ENCODE measurements at places on chromosomes 5 and 9.

- DNase-seq, result no peak
Measured at GRCh38 chr5:153624451-153624765, 133.9 kb downstream of the GRIA1 start.

DNA sequence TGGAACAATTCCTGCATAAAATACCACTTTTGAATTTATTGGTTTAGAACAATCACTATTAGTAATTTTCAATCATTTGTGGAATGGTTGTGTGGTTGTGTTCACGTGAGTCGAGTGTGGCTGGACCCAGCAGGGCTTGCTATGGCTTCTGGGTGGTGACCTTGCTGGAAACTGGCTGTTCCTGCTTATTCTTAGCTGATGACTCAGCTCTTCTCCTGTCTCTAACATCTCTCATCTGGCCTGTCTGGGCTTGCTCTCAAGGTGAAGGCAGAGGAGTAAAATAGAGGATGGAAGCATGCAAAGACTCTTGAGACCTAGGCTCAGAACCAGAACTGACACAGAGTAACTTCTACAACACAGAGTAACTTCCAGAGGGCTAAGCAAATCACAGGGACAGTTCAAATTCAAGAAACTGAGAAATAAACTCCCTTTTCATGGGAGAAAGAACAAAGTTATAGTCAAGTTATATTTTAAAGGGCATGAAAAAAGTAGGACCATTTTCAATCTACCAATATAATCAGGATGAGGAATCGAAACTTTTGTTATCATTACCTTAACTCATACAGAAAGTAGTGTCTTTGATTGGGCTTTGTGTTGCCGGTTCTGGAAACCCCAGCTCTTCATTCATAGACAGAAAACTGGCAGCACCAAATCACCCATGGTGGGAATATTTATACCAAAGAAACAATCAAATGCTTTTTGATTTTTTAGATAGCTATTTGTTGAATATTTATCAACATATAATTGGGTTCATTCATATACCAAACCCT is 665.1 kb downstream of the CDH18 start:
- no peak for DNase-seq

- DNase-seq, result no peak
Measured at GRCh38 chr9:113219969-113220368, 1.1 kb downstream of the FKBP15 start.

- no peak for DNase-seq
Measured at GRCh38 chr5:147904110-147904509, 2.2 kb downstream of the C5orf46 start.

GRCh38 chr5:173315495-173316338 is 12.5 kb downstream of the STC2 start:
- no peak for DNase-seq

- DNase-seq, result no peak
Measured at GRCh38 chr9:19298436-19299000, 68.0 kb downstream of the DENND4C start.

GRCh38 chr9:97695995-97696802 is 941 bp downstream of the XPA start:
- no peak for DNase-seq

DNA sequence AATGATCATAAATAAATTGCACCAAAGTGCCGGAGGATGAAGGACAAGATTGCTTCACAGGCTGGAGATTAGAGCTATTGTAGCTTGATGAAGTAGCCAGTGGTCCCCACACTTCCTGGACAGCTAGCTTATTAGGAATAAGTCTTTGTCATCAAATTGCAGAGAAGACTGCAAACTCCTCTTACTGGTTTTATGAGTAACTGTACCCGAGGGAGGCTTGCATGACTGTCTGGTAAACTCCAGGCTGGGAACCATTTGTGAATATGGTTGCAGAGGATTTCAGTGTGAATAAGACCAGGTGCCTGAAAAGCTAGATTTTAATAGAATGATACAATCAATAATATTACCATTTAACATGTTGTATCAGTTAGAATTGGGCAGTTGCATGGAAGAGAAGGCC is 36.5 kb upstream of the SEMA5A start:
- DNase-seq, result no peak

- no peak for DNase-seq
Measured at GRCh38 chr5:307306-307705, 14.2 kb upstream of the AHRR start.

DNA sequence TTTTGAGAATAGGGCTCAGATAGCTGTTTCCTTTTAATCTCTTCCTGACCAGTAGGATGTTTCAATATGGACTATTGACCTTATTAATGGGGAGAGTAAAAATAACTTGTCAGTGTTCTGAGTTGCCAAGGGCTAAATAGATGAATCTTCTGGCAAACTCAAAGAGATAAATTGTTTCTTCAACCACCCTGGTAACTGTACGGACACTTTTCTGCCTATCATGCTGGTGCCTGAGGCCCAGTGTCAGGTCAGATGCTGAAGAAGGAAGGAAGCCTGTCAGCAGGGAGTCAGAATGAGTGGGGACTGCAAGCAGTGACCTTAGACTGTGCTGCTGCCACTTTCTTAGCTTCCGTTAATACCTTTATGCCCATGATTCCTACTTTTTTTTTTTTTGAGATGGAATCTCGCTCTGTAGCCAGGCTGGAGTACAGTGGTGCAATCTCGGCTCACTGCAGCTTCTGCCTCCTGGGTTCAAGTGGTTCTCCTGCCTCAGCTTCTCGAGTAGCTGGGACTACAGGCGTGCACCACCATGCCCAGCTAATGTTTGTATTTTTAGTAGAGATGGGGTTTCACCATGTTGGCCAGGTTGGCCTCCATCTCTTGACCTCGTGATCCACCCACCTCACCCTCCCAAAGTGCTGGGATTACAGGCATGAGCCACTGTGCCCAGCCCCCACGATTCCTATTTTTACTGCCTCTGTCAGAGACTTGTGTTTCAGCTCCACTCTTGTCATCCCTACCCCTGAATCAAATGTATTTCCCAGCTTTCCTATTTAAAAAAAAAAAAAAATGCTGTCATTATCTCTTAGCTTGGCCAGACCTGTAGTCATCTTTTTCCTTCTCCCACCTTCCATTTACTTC is 33.7 kb downstream of the TGFBR1 start:
- DNase-seq, result no peak

DNA sequence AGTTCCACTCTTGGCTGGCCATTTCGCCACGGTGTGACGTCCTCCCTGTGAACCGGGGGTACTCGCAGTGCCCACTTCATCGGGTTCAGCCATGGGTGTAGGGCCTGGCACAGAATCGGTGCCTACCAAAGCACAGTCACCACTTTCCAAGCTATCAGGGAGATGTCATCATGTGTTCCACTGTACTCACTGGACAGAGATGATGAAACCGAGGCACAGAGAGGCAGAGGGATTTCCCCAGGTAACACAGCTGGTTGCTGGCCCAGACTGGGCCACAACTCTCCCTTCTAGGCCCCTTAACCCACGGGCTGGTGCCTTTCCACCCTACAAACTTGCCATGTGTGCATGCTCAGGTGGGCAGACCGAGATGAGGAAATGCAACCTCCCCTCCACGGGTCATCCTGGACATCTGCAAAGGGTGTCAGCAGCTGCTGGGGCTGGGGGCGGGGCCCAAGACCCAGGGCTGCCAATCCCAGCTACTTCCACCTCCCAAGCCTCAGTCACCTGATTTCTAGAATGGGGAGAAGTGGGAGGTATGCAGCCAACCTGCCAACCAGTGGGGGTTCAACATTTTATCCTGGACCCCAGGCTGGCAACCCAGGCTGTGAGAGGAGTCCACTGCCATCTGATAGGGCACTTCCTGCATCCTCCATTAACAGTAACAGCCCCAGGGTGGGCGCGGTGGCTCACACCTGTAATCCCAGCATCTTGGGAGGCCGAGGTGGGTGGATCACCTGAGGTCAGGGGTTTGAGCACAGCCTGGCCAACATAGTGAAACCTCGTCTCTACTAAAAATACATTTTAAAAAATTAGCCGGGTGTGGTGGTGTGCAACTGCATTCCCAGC is 893 bp upstream of the SH2D3C start:
- DNase-seq, result peak; percentile 69
